ENCODE measurements at places on chromosomes 1 and 21.

- no peak for DNase-seq
These were observed 104.3 kb downstream of the PAPPA2 start for GRCh38 chr1:176567190-176567794.

GRCh38 chr1:228944935-228945371 is 209.7 kb downstream of the RHOU start:
- no peak for DNase-seq

DNA sequence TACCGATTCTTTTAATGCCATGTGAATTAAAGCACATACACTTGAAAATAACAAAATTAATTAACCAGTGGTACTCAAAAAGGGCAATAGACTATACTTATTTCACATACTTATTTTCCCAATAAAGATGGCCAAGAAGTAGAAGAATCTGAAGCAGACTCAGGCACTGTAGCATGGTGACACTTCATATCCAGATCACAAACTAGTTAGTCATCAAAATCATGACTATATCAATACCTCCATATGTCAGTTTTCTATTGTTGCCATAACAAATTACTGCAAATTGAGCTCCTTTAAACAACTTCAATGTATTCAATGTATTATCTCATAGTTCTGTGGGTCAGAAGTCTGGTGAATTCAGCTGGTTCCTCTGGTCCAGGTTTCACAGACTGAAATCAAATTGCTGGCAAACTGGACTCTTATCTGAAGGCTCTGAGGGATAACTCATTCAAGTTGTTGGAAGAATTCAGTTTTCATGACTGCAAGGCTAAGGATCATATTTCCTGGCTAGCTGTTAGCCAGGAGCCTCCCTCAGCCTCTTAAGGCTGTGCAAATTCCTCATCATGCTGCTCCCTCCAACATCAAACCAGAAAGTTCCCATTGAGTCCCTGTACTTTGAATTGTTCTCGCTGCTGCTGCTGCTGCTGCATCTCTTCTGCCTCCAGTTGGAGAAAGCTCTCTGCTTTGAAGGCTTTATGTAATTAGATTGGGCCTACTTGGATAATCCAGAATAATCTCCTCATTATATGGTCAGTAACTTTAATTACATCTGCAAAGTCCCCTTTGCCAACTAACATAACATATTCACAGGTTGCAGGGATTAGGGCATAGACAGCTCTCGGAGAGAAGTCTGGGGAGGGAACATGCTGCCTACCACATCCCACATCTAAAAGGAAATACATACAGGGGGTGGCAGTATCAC is 91.5 kb downstream of the MRPL39 start:
- no peak for DNase-seq

DNA sequence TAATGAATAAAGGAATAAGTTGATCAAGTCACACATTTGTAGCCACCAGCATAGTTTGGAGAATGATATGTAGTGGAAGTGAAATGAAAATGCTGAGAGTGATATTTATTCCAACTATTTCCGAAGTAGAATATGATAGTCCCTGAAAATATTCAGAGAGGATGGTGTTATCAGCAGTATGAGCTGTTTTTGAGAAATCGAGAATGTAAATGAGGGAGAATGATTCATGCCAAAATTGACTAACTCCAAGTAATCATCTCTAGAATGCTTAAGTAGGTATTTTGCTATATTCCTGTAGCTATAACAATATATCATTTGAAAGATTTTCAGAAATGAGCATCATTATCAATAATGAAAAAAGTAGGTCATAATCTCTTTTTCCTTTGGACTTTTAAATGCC is 178.9 kb downstream of the PDE4B start:
- DNase-seq, result no peak

DNA sequence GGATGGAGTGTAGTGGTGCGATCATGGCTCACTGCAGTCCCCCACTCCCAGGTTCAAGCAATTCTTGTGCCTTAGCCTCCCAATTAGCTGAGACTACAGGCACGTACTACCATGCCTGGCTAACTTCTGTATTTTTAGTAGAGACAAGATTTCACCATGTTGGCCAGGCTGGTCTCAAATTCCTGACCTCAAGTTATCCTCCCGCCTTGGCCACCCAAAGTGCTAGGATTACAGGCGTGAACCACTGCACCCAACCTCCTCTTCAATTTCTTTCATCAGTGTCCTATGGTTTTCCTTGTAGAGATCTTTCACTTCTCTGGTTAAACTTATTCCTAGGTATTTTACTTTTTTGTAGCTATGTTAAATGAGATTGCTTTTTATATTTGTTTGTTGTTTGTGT is 10.7 kb upstream of the MAST2 start:
- DNase-seq, result no peak

GRCh38 chr1:91501523-91501851 is 836 bp downstream of the CDC7 start:
- no peak for DNase-seq

- DNase-seq, result no peak
These were observed 67.4 kb downstream of the ARHGEF10L start for GRCh38 chr1:17606826-17607440.

DNA sequence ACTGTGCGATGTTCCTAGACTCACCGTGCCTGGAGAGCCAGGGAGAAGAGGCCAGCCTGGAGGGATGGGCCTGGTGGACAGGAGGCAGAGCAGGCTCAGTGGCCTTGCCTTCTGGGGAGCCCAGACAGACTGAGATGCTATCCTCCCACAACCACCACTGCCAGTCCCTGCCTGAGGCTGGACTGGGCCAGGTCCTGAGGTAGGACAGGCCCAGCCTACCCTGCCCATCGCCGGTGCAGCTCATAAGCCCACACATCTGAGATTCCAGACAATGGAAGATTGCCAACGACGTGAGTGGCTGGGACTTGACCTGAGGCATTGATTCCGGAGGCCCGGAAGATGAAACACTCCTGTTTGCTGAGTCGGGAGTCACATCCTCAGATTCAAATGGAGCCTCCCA is 5.8 kb downstream of the CLEC20A start:
- no peak for DNase-seq

DNA sequence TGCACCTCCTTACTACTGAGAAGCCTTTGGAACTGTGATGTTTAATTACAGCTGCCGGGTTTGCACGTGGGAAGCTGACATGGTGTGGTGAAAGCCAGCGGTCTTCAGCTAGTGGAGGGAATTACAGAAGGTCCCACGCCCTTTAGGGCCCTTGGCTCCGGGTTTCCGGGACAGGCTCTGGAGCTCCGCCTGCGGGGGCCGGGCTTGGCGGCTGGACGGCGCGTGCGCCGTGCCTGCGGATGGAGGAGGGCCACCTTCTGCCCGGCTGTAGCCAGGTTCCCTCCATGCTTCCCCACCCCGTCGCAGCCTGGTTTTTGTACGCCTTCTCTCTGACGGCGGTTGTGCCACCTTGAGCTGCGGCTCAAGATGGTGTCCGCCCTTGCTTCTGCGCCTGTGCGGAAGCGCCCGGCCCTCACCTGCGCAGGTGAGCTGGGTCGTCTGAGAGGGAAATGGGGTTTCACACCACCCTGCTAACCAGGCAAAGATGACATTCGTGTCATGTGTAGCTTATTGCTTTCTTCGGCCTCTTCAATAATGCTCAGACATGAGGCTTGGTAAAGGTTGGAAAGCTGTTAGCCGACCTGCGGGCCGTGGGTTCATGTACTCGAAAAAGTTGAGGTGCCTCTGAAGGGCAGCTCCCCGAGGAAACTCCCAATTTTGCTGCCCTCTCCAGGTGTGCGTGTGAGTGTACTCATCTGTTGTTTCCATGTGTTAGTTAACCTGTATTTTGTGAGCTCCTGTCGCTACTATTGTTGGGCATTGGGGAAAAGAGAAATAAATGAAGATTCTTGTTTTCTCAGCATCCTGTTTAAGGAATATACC is 36.6 kb upstream of the OPRD1 start:
- DNase-seq, result peak; percentile 12

DNA sequence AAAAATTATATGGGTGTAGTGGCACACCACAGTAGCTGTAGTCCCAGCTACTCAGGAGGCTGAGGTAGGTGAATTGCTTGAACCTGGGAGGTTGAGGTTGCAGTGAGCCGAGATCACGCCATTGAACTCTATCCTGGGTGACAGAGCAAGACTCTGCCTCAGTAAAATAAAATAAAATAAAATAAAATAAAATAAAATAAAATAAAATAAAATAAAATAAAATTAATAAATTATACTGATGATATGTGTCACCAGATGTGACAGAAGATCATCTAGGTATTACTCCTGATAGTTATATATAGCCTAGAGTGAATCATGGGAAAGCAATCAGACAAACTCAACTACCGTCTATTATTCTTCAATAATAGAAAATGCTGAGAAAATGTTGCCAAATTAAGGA is 972.5 kb downstream of the MRPL39 start:
- no peak for DNase-seq

GRCh38 chr1:113391649-113392271 is 1.4 kb downstream of the MAGI3 start:
- no peak for DNase-seq

DNA sequence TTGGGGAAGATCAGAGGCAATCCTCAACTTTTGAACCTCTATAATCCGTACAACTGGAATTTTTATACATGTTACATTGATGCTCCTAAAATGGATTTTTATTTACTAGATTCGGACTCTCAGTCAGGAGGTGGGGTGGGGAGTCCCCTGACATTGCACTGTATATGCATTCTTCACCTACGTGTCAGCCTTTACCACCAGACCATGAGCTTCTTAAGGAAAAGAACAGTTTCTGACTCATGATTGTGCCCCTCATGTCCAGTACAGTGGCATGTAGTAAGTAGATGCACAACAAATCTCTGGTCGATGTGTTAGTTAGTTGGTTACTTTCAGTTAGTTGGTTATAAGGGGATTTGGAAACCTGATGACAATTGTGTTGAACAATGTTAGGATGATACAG is 15.4 kb downstream of the LPAR3 start:
- DNase-seq, result no peak

- DNase-seq, result peak; percentile 11
These were observed 38.0 kb downstream of the ZBTB8OS start for GRCh38 chr1:32612189-32612881.

DNA sequence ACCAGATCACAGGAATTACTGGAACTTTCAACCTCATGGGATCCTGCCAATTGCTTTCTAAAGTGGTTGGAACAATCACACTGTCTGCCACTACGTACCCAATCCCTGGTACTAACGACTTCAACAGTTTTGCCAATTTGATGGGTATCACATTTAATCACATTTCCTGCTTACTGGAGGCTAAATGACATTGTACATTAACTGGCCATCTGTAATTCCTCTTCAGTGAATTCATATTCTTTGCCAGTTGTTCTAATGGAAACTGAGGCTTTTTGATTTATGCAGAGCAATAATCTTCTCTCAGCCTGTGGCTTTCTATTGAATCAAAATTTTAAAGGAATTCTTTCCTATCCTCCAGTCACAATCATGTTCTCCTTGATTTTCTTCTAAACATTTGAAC is 38.2 kb downstream of the LGALS8 start:
- DNase-seq, result no peak

- no peak for DNase-seq
These were observed 39.6 kb upstream of the GPR52 start for GRCh38 chr1:174408146-174408545.

GRCh38 chr21:25862596-25862995 is 127.8 kb downstream of the GABPA start:
- no peak for DNase-seq

DNA sequence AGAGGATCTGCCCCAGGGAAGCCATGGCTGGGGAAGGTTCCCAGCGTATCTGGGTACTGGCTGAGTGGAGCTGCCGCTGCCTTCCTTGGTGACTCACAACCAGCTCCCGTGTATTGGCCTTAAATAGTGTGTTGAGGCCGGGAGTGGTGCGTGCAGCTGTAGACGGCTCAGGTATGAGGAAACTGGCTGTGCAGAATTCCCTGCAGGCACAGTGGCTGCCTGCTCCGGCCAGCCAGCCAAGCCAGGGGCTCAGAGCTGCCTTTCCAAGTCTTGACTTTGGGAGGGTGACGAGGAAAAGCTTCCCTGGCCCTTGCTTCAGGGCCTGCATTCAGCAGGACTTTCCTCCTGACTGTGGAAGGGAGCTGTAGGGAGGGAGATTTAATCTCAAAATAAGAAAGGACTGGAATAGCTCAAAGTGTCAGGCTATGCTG is at the start of gene VTCN1:
Gene VTCN1, minus strand, starts transcription at position 97 of the 431 bp plus-strand sequence. Its CDS starts 72 bp downstream, at position 25.
- DNase-seq, result no peak

DNA sequence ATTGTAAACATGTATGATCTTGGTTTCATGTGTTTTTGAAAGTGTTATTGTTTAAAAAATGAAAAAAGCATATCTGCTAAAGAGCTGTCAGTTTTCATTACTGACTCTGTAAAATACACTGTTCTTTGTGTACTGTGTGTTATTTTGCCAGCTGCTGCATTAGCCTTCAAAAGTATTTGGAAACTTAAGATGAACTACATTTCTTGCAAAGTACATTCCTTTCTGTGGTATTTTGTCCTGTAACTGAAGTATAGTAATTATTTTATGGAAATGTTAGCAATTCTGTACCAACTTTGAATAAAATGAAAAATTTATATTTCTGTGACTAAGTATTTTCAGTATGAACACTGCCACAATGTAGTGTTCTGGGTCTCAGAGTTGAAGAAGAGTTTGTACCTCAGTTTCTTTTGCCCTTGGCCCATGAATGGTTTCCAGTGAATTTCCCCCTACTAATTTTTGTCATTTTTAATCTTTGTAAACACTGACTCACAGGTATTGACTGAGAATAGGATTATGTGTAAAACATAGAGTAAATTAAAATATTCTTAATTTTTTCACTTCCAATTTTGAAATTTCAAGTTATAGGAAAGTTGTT is 32.7 kb downstream of the MRPS6 start:
- DNase-seq, result no peak

GRCh38 chr1:201385299-201385891 is 7.9 kb upstream of the TNNT2 start:
- no peak for DNase-seq

GRCh38 chr1:219882096-219882495 is 46.3 kb downstream of the SLC30A10 start:
- no peak for DNase-seq

GRCh38 chr1:204343802-204344201 is 15.9 kb downstream of the PLEKHA6 start:
- no peak for DNase-seq

- no peak for DNase-seq
These were observed 1.5 kb downstream of the CCN1 start for GRCh38 chr1:85581802-85582686.

- DNase-seq, result no peak
These were observed 1.7 kb upstream of the GADD45A start for GRCh38 chr1:67683316-67683715.

DNA sequence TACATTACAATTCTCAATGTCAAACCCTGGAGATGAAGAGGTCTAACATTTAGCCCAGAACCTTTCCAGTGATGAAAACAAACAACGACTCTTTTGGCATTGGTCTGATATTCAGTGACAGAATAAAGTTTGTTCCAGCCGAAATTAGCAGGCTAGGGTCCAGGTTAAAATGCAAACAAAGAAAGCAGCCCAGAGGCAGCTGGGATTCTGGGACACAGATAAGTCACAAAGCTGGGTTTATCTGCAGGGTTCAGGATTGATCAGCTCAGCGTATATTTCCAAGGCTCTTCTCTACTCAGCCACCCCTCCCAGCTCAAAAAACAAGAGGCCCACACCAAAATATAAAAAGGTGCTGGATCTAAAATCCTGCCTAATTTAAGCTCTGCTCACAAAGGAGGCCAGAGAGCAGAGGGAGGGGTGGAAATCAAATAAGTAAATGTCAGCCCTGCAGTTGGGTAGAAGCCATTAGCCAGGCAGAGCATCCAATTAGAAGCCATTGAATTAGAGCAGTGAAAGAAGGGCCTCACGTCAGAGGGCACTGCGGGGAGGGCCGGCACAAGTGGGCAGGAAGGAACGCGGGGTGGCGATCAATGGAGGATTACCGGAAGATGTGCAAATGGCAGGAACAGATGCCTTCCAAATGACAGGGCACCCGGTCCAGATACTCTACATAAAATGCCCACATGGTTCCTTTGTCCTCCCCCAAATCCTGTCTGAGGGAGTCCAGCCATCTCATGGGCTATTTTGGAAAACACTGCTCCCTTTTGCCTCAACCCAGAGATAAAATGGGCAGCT is 3.2 kb upstream of the KLHDC8A start:
- DNase-seq, result no peak

All from stimulated activated CD8-positive, alpha-beta memory T cell treated with anti-CD3 and anti-CD28 coated beads, Interleukin-4, amount 100 ng/mL, for 4 hours (primary cell).